GM12864 (cell line): ENCODE measurements at places on chromosomes 3 and 15.

DNA sequence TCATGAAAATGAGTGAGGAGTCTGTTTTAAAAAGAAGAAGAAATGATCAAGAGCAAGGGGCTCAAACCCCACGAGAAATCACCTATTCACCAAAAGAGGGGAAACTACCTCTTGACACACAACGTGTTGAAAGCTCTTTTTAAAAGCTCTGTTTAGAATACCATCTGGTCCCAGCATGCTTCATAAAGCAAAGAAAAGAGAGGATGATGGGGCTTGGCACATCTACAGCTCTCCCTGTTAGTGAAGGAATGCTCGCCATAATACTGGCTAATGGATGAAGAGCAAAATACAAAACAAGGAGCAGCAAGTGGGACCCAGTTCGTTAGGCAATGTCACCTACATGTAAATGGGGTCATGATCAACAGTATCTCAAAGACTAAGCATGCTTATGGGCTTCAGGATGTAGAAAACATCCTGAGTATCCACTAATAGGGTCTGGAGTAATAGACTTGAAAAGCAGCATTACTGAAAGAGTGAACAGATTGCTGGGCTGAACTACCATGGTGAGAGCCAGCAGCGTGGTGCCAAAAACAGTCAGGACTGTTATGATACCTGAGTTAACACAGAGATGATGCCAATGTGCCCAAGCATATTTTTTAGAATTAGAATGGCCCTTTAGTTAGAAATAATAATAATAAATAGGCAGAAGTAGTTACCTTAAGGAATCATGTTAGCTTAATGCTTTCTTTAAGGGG, 159.7 kb upstream of the POU1F1 start:
- no peak for DNase-seq

DNA sequence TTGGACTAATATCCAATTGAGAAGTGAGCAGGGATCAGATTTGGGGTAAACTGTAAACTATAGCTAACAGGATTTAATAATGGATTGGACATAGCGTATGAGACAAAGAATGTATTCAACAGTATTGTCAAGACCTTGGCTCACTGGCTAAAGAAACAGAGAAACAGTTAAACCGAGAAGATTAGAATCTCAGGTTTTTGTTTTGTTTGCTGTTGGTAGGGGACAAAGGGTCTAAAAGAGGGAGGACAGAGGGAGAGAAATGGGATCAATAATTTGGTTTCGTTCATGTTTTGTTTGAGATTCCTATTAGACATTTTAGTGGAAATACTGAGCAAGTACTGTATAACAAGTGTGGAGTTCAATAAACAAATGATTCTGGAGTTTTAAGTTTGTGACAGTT, 28.6 kb downstream of the CLDN1 start:
- no peak for DNase-seq

DNA sequence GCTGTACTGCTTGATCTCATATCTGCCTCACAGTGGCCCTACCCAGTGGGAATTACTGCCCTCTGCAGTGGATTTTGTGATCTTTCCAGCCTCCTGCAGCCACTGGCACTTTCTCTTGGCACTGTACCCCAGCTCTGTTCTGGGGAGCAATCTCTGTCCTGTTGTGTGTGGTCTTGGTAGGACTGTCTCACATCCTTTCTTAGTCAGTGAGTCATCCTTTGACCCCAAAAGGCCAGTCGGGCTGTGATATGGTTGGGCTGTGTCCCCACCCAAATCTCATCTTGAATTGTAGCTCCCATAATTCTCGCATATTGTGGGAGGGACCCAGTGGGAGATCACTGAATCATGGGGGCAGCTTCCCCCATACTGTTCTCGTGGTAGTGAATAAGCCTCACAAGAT, 133.3 kb upstream of the TPM1 start:
- no peak for DNase-seq

GRCh38 chr3:99765042-99765942, 52.4 kb upstream of the CMSS1 start:
- no peak for DNase-seq

DNA sequence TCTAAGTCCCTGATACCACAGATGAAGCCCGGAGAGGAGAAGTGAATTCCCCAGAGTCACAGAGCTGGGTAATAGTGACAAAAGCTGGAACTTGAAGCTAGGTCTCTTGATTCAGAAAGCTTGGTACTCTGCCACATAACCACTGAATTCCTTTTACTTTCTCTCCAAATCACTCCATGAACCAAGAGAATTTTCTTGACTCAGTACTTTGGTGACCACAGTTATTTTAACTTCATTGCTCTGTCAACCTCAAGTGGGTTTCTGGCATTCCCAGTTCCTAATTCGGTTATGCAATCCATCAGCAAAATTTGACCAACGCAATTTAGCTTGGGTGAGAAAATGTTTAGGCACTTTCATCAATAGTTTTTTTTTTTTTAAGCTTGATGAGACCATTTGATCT, 61.0 kb upstream of the PPARG start:
- no peak for DNase-seq
